HS-27A (cell line): ENCODE measurements at places on chromosomes 1 and 21.

- DNase-seq, result no peak
These were observed 26.4 kb downstream of the TRAF5 start for GRCh38 chr1:211352985-211353515.

DNA sequence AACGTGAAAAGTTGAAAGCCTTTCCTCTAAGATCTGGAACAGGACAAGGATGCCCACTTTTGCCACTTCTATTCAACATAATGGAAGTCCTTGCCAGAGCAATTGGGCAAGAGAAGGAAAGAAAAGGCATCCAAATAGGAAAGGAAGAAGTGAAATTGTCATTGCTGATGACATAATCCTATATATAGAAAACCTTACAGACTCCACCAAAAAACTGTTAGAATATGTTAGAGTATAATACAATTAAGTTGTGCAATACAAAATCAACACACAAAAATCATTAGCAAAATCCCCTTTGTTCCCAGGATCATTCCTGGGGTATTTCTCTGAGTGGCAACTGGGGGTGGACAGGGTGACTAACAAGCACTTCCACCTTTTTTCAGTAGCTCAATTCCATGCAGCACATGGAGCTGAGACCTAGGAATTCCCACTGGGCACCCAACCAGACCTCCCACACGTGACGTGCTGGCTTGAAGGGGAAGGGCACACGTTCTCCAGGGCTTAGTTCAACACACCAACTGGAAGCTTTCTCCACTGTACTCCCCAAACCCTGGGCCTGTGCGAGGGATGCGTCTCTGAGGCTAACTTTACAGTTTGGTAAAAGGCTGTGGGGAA, 9.6 kb downstream of the STUM start:
- DNase-seq, result no peak

GRCh38 chr1:25216123-25216522, 16.2 kb downstream of the SYF2 start:
- DNase-seq, result no peak

DNA sequence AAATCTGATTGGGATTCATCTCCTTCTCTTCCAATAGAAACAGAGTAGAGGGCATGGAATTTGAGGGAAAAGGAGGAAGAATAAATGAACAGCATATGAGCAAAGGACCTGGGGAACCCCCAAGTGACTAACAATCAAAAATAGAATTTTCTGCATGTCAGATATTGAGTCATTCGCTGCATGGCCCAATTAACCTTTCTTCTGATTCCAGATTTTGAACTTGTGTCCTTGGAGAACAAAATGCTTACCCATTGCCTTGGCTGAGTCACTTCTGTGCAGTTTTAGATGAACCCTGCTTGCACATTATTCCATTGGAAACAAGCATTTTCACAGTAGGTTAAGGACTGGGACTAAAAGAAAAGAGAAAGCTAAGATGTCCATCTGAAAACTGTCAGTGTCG, 390.5 kb downstream of the ST6GALNAC3 start:
- no peak for DNase-seq

- no peak for DNase-seq
These were observed at the start of gene CHRNB2 for GRCh38 chr1:154567386-154568156. Gene CHRNB2 (plus strand): TSS chr1:154567778. CDS start chr1:154568045, 267 bp downstream.

GRCh38 chr1:15326691-15327588, 79.9 kb downstream of the FHAD1 start:
- DNase-seq, result no peak

DNA sequence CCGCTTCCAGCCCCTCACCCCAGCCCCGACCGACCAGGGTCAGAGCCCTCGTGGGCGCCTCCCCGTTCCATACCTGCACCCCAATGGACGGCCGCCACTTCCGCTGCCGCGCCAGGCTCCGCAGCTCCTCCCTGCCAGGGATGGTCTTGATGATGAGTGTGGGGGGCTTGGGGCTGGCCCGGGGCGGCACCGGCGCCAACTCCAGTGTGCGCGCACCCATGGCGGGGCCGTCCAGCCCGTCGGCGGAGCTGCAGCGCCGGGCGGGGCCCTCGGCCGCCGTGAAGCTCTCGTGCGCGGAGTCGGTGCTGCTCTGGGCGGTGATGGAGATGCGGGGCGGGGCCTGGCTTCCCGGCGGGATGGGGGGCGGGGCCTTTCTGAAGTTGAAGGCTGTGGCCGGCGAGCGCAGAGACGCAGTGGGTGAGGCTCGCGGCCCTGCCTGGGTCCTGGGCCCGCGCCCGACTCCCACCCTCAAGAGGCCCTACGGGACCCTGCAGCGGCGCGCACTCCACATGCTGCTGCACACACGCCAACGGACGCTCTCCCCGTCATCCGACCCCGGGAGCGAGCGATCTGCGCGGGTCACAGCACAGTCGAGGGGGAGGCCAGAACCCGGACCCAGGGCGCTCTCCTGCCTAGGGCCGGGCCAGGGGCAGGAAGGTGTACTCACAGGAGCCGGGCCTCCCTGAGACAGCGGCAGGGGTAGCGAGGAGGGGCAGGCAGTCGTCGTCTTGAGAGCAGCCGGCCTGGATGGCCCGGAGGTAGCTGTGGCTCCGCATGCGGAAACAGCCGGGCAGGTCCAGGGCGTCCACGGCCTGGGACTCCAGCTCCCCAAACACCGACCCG, 26.1 kb upstream of the SMIM12 start:
- no peak for DNase-seq

GRCh38 chr1:11977625-11978024, 2.6 kb upstream of the MFN2 start:
- no peak for DNase-seq

GRCh38 chr21:38092051-38092450, 164.7 kb upstream of the KCNJ15 start:
- no peak for DNase-seq

DNA sequence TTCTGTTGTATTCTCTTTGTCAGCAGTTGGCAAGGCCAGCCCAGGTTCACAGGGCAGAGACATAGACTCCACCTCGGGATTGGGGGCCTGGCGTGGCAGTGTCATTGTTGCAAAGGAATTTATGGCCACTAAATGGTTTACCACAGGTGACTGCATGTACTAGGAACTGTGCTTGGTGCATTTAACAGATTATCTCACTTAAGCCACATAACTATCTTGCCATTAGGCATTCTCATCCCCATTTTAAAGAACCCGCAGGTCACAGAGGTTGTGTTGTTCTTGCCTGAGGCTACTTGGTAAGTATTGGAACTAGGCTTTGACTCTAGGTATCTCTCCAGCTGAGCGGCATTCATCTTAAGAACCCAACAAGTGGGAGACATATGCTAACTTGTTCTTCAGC, 9.7 kb downstream of the TLCD4 start:
- DNase-seq, result no peak

- DNase-seq, result no peak
These were observed 21.6 kb downstream of the VWA5B1 start for GRCh38 chr1:20312310-20312709.

- DNase-seq, result no peak
These were observed 34.2 kb upstream of the LRRC8C start for GRCh38 chr1:89598450-89599331.

DNA sequence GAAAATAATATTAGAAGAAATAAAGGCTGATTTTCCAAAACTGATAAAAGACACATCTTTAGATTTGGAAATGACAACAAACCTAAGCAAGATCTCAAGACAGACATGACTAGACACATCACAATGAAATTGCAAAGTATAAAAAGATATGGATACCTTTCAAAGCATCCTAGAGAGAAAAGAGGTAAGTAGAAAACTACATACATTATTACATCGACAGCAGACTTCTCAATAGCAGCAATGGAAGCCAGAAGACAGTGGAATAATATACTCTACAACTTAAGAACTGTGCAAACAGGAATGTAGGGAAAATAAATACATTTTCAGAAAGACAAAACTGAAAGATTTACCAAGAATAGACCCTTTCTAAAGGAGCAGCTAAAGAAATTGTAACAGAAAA, 50.2 kb downstream of the DENND1B start:
- DNase-seq, result no peak

DNA sequence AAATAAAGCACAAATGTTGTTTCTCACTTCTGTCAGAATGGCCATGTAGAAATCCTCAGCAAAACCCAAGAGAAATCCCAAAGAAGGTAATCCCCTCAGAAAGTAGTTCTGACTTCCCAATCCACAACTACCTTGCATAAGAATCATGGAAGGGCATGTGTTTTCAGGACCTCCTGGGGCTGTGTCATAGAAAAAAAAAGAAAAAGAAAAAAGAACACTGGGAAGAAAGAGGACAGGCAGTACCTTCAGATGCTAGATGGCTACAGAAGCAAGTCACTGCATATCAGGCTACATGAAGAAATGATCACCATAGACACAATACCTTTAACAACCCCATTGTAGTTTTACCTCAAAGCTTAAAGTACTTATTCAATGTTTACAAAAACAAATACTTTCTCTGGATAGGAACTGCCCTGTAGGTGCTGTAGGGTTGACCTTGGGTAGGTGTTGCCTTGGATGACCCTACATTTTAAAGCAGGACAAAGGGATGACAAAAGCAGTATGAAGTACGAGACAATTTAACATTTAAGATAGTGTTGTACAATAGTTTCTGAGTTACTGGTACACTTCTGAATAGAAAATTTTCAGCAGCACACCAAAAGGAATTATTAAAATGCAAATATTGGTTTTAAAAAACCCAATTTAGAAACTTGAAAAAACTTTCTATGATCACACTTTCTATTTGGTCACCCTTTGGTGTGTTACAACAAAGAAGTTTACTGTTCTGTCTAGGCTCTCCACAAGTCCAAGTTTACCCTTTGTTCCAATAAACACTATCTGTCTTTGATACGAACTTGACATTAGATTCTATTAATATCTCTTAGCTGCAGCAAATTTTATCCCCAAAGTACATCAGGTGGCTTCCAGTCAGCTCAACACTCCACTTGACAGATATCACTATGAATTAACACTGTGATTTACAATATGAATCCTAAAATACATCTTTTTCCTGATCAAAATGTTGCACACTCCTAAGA, 5.0 kb downstream of the TRIT1 start:
- DNase-seq, result no peak

DNA sequence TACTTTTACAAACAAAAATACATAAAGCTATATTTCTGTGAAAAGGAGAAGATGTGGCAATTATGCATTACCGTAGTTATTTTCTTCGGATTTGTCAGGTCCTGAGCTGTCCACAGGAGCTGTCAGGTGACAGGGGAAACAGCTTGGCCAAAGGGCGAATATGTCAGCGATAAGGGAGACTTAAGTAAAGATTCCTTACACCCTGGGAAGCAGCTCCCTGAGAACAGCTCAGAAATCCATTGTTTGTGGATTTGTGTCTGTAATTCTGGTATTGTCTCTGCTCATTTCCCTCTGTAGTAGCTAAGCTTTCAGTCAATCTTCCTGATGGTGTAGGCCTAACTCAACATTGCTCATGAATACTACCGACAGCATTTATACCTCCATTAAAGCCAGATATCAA, 7.1 kb upstream of the CD34 start:
- DNase-seq, result no peak

DNA sequence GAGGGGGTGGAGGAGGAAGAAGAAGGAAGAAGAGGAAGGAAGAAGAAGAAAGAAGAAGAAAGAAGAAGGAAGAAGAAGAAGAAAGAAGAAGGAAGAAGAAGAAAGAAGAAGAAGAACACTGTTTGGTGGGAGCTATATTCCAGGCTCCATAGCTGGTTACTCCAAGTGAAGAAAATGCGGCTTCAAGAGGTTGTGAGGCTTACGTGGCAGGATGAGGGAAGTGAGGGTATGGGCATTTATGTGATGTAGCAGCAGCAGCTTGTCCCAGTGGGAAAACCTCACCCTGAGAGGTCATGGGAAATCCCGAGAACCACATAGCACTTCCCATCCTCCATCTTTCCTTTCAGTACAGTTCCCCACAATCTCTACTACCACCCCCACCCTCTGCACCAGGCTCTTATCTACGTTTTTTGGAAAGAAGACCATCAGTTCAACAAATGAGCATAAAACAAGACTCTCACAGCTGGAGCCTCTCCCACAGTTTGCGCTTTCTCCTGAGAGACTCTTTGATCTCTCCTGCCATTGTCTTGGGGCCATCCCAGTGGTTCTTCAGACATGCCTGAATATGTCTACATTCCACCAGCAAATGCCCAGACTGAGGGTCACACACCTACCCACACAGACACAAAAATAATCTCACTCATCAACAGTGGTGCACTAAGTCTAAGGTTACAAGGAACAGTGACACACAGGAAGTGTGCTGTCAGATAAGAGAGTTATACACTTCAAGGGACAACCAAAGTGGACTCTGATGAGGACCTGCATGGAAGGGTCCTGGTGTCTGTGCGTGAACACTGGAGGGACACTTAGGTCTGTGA, 77.9 kb upstream of the KCNJ15 start:
- no peak for DNase-seq

DNA sequence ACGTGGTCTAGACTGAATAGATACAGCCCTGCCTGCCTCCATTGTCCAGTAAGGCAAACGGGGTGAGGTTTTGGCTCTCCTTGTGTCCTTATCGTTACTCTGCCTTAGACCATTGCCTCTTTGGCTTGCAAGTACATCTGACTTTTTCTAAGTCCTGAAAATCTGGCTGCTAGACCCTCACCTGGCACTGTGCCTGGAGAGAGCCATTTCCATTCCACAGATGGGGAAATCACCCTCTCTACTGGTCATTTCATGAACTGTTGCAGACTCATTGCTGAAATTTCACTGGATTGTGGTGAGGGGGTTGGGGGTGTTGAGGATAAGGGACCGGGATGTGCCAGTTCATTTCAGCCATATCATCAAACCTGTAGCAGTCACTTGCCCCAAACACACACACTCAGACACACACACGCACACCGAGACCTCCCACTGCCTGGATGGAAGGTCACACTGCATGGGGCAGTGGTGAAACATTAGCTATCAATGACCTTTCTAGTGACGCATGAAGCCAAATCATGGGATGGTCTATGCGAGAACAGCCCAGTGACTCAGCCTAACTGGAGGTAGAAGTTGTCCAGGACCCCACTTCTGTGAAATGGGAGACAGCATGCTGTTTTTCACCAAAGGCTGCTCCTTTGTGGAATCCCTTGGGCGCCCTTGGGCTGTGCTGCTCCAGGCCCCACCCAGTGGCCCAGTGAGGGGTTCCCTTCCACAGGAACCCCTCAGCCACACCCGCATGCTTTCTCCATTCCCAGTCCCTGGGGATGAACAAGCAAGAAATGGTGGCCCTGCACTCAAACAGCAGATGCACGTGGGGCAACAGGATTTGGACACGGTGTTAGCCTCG, 34.9 kb upstream of the VASH2 start:
- no peak for DNase-seq

- no peak for DNase-seq
These were observed 29.6 kb downstream of the TOMM20 start for GRCh38 chr1:235098991-235099390.
